HFFc6 (cell line): ENCODE measurements at places on chromosomes 2 and 18. TPM values are rescaled to one million over a fixed set of nuclear protein-coding genes. Genes with fewer than 3 reads are reported as not detected.
A peak's percentile ranks its signal among the peaks of the same experiment; 100 is the strongest.

DNA sequence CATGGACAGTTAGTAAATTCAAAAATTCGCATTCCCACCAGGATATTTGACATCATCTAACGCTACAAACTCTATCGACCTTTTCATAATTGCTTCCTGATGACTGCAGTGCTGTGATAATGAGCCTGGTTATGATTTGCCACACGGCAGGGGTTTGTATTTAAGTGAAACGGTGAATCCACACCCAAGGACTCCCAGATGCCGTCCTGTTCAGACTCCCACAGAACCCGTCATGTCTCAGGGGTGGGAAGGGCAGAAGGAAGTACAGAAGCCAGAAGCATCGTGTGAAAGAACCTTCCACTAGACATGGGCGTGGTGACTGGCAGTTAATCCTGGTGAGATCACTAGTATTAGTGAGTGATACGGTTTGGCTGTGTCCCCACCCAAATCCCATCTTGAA lies 91.2 kb upstream of the TMEM18 start:
- DNase-seq: no peak
- H3K27ac ChIP-seq: no peak overlapping the region
- no peaks in the 10 kb centered on the region for H3K4me1 ChIP-seq
- no peaks in the 10 kb centered on the region for H3K36me3 ChIP-seq

- DNase-seq: no peak
- H3K27me3 ChIP-seq: no peaks in the 10 kb centered on the region; the same call in 1 of the 2 replicates
- no peak overlapping the region for H3K4me3 ChIP-seq
Measured at GRCh38 chr2:144431998-144432397, 87.9 kb downstream of the ZEB2 start.

DNA sequence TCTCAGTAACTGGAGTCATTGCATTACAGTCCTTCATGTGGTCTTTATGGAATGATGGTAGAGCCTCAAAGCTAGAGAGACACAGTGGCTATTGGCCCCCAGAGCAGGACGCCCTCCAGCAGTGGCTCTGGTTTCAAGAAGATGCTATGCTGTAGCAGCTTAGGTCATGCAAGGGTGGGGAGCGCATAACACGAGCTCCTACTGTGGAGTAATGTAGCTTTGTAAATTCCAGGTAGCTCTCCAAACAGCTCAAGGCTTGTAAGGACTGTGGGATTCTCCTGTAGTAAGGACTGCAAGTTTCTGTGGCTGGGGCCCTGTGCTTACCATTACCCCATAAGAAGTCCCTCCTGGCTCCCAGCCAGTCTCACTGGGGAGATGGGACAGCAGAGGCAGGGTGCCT lies 15.6 kb downstream of the APLF start:
- no peak for DNase-seq
- H3K4me3 ChIP-seq: no peak overlapping the region
- peaks cover 12% of the 10 kb centered on the region for H3K4me1 ChIP-seq
- no peak overlapping the region for H3K27ac ChIP-seq

GRCh38 chr2:162574615-162575452 lies 230.9 kb downstream of the GCA start:
- no peaks in the 10 kb centered on the region for H3K36me3 ChIP-seq
- no peak for DNase-seq
- H3K4me3 ChIP-seq: no peak overlapping the region
- no peaks in the 10 kb centered on the region for H3K27me3 ChIP-seq
- no peak overlapping the region for H3K27ac ChIP-seq

DNA sequence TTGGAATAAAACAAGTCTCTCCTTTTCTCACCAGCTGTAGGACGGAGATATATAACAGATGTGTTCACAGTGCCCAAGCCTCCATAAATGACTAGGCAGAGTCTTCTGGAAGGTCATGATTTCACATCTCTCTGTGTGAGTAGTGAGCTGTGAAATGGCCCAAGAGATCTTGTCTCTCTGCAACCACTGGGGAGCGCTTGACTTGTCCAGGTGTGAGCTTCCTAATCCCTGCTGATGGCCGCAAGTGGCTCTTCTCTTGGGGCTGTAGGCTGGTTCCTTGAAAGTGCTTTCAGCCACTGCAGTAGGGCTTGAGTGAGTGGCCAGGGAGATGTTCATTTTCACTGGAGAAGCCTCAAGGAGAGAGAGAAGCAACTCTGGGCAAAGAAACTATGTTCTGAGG lies 38.1 kb upstream of the OTOS start:
- no peak for DNase-seq
- no peaks in the 10 kb centered on the region for H3K36me3 ChIP-seq
- H3K27ac ChIP-seq: no peak overlapping the region
- no peak overlapping the region for H3K4me3 ChIP-seq

GRCh38 chr18:59893971-59894370 lies 5.8 kb upstream of the PMAIP1 start:
- peaks cover 10% of the 10 kb centered on the region for H3K36me3 ChIP-seq
- peaks cover 18% of the 10 kb centered on the region for H3K4me1 ChIP-seq
- H3K4me3 ChIP-seq: no peak overlapping the region

- no peaks in the 10 kb centered on the region for H3K36me3 ChIP-seq
- no peaks in the 10 kb centered on the region for H3K27me3 ChIP-seq
- no peak for DNase-seq
- no peak overlapping the region for H3K4me3 ChIP-seq
Measured at GRCh38 chr2:126238251-126238650, 417.7 kb upstream of the GYPC start.

GRCh38 chr2:113158884-113159553 lies 14.8 kb upstream of the PSD4 start:
- peaks cover 6% of the 10 kb centered on the region for H3K27me3 ChIP-seq
- DNase-seq: peak; percentile 19
- no peaks in the 10 kb centered on the region for H3K36me3 ChIP-seq
- peak overlapping the region; percentile 79; the same call in 1 of the 2 replicates for H3K4me3 ChIP-seq
- H3K4me1 ChIP-seq: peaks cover 19% of the 10 kb centered on the region

DNA sequence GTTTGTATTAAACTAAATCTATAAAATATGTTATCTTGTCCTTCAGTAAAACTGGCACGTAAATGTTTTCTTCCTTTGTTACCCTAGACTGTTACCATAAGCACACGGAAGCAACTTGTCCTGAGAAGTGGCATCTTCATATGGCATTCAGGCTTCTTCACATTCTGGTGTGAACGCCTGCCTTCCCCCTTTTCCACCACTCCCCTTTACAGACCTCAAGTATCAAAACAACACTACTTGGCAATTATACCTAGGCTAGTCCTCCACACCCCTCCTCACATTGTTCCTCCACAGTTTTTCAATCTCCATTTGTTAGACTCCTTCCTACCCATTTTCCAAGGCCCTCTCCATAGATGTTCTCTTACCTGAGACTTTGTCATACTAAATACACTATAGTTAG lies 2.9 kb downstream of the MEX3C start:
- H3K27ac ChIP-seq: peak overlapping the region; percentile 95
- H3K4me3 ChIP-seq: peak overlapping the region; percentile 99
- no peak for DNase-seq
- peaks cover 6% of the 10 kb centered on the region; the same call in 1 of the 2 replicates for H3K36me3 ChIP-seq
- peaks cover 3% of the 10 kb centered on the region for H3K27me3 ChIP-seq

- no peak overlapping the region for H3K4me3 ChIP-seq
- no peaks in the 10 kb centered on the region for H3K27me3 ChIP-seq
- H3K4me1 ChIP-seq: no peaks in the 10 kb centered on the region
- H3K36me3 ChIP-seq: no peaks in the 10 kb centered on the region
- no peak for DNase-seq
Measured at GRCh38 chr2:104286841-104287240, 567.1 kb upstream of the POU3F3 start.

GRCh38 chr2:21228041-21228895 lies 104.5 kb downstream of the TDRD15 start:
- DNase-seq: no peak
- no peaks in the 10 kb centered on the region for H3K27me3 ChIP-seq
- no peaks in the 10 kb centered on the region for H3K36me3 ChIP-seq
- no peak overlapping the region for H3K4me3 ChIP-seq

GRCh38 chr18:22214731-22215528 lies 45.5 kb downstream of the GATA6 start:
- H3K4me1 ChIP-seq: peaks cover 8% of the 10 kb centered on the region
- H3K27me3 ChIP-seq: peaks cover 29% of the 10 kb centered on the region
- no peaks in the 10 kb centered on the region for H3K36me3 ChIP-seq
- H3K4me3 ChIP-seq: no peak overlapping the region
- DNase-seq: no peak

GRCh38 chr18:58715540-58715939 lies 44.3 kb downstream of the MALT1 start:
- no peaks in the 10 kb centered on the region; the same call in 1 of the 2 replicates for H3K27me3 ChIP-seq
- peaks cover 12% of the 10 kb centered on the region for H3K36me3 ChIP-seq
- no peak overlapping the region for H3K4me3 ChIP-seq
- peaks cover 12% of the 10 kb centered on the region for H3K4me1 ChIP-seq
- no peak overlapping the region for H3K27ac ChIP-seq

DNA sequence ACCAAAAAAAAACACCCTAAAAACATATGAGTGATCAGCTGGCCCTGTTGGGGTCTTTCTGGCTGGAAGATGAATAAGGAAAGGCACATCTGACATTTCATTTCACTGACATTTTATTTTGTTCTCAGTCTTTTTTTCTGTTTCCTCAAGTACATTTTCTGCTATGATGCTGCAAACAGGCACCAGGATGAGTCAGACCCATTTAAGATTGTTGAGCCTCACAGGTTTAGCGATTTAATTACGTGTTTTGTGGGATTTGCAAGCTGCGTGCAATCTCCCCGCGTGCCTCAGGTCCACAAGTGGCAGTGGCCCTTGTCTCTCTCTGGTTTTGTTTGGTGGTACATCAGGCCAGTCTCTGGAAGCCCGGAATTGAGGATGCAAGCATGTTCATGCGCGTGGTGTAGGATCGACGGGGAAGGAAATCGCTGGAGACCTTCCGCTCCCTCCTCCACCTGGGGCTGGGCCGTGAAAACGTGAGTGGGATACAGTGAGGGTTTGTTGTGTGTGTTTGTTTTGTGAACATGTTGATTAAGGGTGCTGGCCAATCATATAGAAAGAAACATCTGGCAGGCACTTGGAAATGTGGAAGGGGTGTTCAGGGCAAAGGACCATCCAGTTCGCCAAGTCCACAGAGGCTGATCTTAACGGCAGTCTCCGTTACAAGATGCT lies 120.2 kb upstream of the ZNF516 start:
- no peak overlapping the region for H3K4me3 ChIP-seq
- peaks cover 32% of the 10 kb centered on the region for H3K4me1 ChIP-seq
- H3K27ac ChIP-seq: no peak overlapping the region
- no peaks in the 10 kb centered on the region for H3K36me3 ChIP-seq
- peak; percentile 13 for DNase-seq
- peaks cover 8% of the 10 kb centered on the region for H3K27me3 ChIP-seq

DNA sequence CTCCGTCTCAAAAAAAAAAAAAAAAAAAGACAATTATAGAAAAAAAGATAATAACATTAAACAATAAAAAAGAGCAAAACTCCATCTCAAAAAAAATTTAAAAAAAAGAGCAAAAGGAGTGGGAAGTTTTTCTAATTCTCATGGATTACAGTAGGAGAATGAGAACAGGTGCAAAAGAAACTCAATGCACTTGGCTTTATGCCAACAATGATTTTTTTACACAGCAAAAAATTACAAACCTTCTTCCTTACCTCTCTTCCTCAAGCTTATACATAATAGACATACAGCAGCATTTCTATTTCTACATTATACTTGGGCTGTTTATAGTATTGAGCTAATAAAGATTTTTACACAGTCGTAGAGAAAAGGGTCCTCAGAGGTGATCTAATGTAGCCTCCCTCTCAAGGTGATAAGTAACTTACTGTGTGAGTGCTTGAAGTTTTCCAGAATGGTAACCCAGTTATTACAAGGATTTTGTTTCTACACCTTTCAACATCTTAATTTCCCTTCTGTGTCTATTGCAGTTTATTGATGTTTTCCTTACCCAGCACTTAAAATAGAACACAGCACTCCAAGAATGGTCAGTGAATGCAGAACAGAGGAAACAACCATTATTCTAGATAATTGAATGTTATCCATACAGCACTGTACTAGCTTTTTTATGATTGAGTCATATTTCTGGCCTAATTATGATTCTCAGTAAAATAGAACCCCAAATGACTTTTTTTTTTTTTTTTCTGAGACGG lies 34.9 kb upstream of the RNF138 start:
- no peak overlapping the region for H3K27ac ChIP-seq
- H3K4me1 ChIP-seq: no peaks in the 10 kb centered on the region
- no peak overlapping the region for H3K4me3 ChIP-seq
- H3K27me3 ChIP-seq: peaks cover 7% of the 10 kb centered on the region
- H3K36me3 ChIP-seq: no peaks in the 10 kb centered on the region

DNA sequence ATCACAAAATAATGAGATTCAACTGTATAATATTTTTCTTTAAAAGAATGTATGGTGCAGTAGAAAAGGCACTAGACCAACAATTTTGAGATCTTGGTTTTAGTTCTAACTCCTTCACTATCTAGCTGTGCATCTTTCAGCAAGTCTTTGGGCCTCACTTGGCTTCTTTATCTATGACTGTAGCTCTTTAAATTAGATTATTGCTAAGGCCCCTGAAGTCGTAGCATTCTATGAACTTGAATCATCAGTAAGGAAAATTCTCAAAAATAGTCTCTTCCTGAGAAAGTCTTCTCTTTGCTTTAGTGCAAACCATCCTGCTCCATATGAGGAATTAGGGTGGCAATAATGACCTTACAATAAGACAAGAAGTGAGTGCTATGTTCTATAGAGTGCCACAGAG lies 140.4 kb downstream of the FTCDNL1 start:
- no peaks in the 10 kb centered on the region for H3K4me1 ChIP-seq
- no peaks in the 10 kb centered on the region; the same call in 1 of the 2 replicates for H3K27me3 ChIP-seq
- H3K4me3 ChIP-seq: no peak overlapping the region
- no peak overlapping the region for H3K27ac ChIP-seq

- H3K4me3 ChIP-seq: no peak overlapping the region
- no peak for DNase-seq
- peaks cover 22% of the 10 kb centered on the region for H3K27me3 ChIP-seq
- no peak overlapping the region for H3K27ac ChIP-seq
- H3K36me3 ChIP-seq: no peaks in the 10 kb centered on the region
- H3K4me1 ChIP-seq: no peaks in the 10 kb centered on the region
Measured at GRCh38 chr2:29482348-29482747, 367.1 kb downstream of the CLIP4 start.

- H3K4me3 ChIP-seq: peak overlapping the region; percentile 66
- H3K36me3 ChIP-seq: peaks cover 36% of the 10 kb centered on the region
- peak; percentile 88 for DNase-seq
- peak overlapping the region; percentile 79 for H3K27ac ChIP-seq
- peaks cover 3% of the 10 kb centered on the region for H3K27me3 ChIP-seq
Measured at GRCh38 chr2:121360566-121361300, 75.7 kb upstream of the TFCP2L1 start.

GRCh38 chr2:65357959-65358294 lies 74.5 kb downstream of the SPRED2 start:
- H3K4me3 ChIP-seq: peak overlapping the region; percentile 69
- H3K36me3 ChIP-seq: no peaks in the 10 kb centered on the region
- H3K27ac ChIP-seq: peak overlapping the region; percentile 90
- peaks cover 74% of the 10 kb centered on the region for H3K4me1 ChIP-seq
- H3K27me3 ChIP-seq: no peaks in the 10 kb centered on the region
- no peak for DNase-seq

- H3K27ac ChIP-seq: no peak overlapping the region
- no peak overlapping the region for H3K4me3 ChIP-seq
- peaks cover 7% of the 10 kb centered on the region for H3K4me1 ChIP-seq
Measured at GRCh38 chr18:11750581-11751310, 61.7 kb downstream of the GNAL start.

B3GNT7 gene
- 0.12 to 0.15 TPM in 2 of 3 replicates, not detected in the other for total RNA-seq

CPS1 gene
- 1.7 and 3.0 TPM in 2 replicates for total RNA-seq

REG1A gene
- not detected in 3 replicates for total RNA-seq

MYO7B gene
- 0.69 to 0.92 TPM (median 0.87 TPM) in 3 replicates for total RNA-seq

SMYD1 gene
- total RNA-seq: not detected in 2 replicates

FIGN gene
- 2.6 to 4.4 TPM (median 3.3 TPM) in 3 replicates for total RNA-seq

HOXD11 gene
- total RNA-seq: 7.1 and 7.3 TPM in 2 replicates

COLEC11 gene
- total RNA-seq: not detected in 3 replicates

CNRIP1 gene
- 32.8 to 49.2 TPM (median 41.0 TPM) in 3 replicates for total RNA-seq
